Astrocyte (in vitro differentiated cells and primary cell): ENCODE measurements at places on chromosomes 2 and 18. TPM values are rescaled to one million over a fixed set of nuclear protein-coding genes. Genes with fewer than 3 reads are reported as not detected.

Gene ANKRD30B
- total RNA-seq: not detected in 2 replicates

Gene DYNAP
- total RNA-seq: not detected in 2 replicates

Gene PLGLB1
- 0.59 and 1.8 TPM in 2 replicates for total RNA-seq

Gene CNDP2
- 120 and 149 TPM in 2 replicates for total RNA-seq

Gene ANKRD30BL
- not detected in 2 replicates for total RNA-seq

Gene TCF23
- not detected in 2 replicates for total RNA-seq

Gene VIT
- not detected in 2 replicates for total RNA-seq

- no peaks in the 10 kb centered on the region for H3K27me3 ChIP-seq
- H3K36me3 ChIP-seq: no peaks in the 10 kb centered on the region
- no peak overlapping the region for H3K27ac ChIP-seq
- no peak for DNase-seq
- no peaks in the 10 kb centered on the region for H3K4me1 ChIP-seq
Measured at GRCh38 chr2:174753038-174753633, 11.1 kb downstream of the CHRNA1 start.

GRCh38 chr18:74796211-74796610, 198.5 kb downstream of the ZNF407 start:
- H3K4me3 ChIP-seq: no peak overlapping the region
- DNase-seq: no peak
- H3K27ac ChIP-seq: no peak overlapping the region
- no peaks in the 10 kb centered on the region for H3K27me3 ChIP-seq

- H3K36me3 ChIP-seq: no peaks in the 10 kb centered on the region
- no peak overlapping the region for H3K27ac ChIP-seq
- H3K27me3 ChIP-seq: no peaks in the 10 kb centered on the region
- no peak overlapping the region for H3K4me3 ChIP-seq
- no peaks in the 10 kb centered on the region for H3K4me1 ChIP-seq
Measured at GRCh38 chr2:214839464-214839863, 30.0 kb upstream of the BARD1 start.

DNA sequence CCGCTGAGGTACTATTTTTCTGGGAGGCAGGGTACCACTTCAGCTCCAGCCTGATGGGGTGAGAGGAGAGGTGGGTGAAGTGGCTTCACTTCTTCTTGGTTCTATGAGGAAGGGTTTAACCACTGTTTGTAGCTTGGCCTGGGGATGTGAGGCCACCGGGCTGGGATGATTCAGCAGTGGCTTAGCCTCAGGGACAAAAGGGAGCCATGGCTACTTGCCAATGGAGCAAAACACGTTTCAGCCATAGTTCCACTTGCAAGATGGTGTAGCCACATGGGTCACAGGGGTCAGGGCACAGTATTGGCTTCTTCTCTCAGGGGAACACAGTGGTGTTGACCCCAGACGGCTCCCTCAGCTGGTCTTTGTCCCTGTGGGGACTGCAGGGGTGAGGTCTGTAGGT, 14.9 kb downstream of the ZDBF2 start:
- DNase-seq: no peak
- no peaks in the 10 kb centered on the region for H3K4me1 ChIP-seq
- H3K27me3 ChIP-seq: no peaks in the 10 kb centered on the region
- no peaks in the 10 kb centered on the region for H3K36me3 ChIP-seq
- no peak overlapping the region for H3K4me3 ChIP-seq

DNA sequence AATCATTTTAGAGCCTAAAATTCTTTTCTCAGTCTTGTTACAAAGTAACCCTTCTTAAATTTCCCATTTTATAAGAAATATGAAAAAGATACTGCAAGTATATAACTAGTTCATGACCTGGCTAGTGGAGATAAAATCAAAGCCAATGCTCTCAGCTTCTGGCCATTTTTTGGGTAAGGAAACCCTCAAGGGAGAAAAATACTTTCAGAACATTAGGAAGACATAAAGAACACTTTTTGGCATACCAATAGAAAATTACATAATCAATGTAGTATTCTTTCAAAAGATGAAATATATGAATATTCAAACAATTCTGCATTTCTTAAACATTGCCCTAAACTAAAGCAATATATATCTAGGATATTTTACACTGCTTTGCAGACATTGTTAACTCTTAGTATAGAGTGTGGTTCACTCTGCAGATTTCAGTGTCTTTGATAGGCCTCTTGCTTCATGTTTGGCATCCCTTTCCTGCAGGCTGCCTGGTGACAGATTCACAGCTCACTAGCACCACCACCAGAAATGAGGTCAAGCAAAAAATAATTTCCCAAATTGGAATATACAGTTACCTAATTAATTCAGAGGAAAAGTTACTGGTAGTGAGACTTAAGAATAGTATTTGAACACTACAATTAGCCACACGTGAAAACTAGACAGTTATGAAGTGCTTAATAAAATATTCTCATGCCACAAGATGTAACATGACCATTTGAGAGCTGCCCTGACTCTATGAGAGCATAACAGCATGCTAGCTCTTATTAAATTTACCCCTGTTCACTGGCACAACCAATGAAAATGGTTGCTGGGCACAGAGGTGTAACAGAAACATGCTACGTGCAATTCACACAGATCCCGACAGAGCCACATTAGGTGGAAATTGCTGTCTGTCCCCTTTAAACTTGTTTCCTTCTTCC, 36.0 kb downstream of the PAIP2B start:
- no peaks in the 10 kb centered on the region for H3K4me1 ChIP-seq
- no peak overlapping the region for H3K27ac ChIP-seq
- no peak for DNase-seq
- H3K27me3 ChIP-seq: peaks cover 2% of the 10 kb centered on the region
- no peaks in the 10 kb centered on the region for H3K36me3 ChIP-seq

GRCh38 chr18:41529093-41529492, 425.9 kb upstream of the PIK3C3 start:
- H3K27ac ChIP-seq: no peak overlapping the region
- no peaks in the 10 kb centered on the region for H3K4me1 ChIP-seq
- H3K27me3 ChIP-seq: no peaks in the 10 kb centered on the region
- no peak for DNase-seq

- H3K4me1 ChIP-seq: no peaks in the 10 kb centered on the region
- no peak for DNase-seq
- no peaks in the 10 kb centered on the region for H3K27me3 ChIP-seq
- no peak overlapping the region for H3K4me3 ChIP-seq
- H3K27ac ChIP-seq: no peak overlapping the region
Measured at GRCh38 chr18:72160510-72161445, 383.4 kb downstream of the CBLN2 start.

- H3K4me1 ChIP-seq: no peaks in the 10 kb centered on the region
- no peak overlapping the region for H3K4me3 ChIP-seq
- DNase-seq: peak; percentile 47
- H3K27ac ChIP-seq: no peak overlapping the region
Measured at GRCh38 chr2:25197336-25198208, 29.2 kb upstream of the POMC start.

GRCh38 chr2:22998359-22998758, 386.6 kb upstream of the KLHL29 start:
- no peak for DNase-seq
- H3K4me3 ChIP-seq: no peak overlapping the region
- H3K4me1 ChIP-seq: no peaks in the 10 kb centered on the region

GRCh38 chr2:79638954-79639353, 126.1 kb downstream of the CTNNA2 start:
- no peaks in the 10 kb centered on the region for H3K4me1 ChIP-seq
- no peaks in the 10 kb centered on the region for H3K27me3 ChIP-seq
- H3K36me3 ChIP-seq: no peaks in the 10 kb centered on the region
- no peak for DNase-seq
- H3K4me3 ChIP-seq: no peak overlapping the region
- H3K27ac ChIP-seq: no peak overlapping the region

DNA sequence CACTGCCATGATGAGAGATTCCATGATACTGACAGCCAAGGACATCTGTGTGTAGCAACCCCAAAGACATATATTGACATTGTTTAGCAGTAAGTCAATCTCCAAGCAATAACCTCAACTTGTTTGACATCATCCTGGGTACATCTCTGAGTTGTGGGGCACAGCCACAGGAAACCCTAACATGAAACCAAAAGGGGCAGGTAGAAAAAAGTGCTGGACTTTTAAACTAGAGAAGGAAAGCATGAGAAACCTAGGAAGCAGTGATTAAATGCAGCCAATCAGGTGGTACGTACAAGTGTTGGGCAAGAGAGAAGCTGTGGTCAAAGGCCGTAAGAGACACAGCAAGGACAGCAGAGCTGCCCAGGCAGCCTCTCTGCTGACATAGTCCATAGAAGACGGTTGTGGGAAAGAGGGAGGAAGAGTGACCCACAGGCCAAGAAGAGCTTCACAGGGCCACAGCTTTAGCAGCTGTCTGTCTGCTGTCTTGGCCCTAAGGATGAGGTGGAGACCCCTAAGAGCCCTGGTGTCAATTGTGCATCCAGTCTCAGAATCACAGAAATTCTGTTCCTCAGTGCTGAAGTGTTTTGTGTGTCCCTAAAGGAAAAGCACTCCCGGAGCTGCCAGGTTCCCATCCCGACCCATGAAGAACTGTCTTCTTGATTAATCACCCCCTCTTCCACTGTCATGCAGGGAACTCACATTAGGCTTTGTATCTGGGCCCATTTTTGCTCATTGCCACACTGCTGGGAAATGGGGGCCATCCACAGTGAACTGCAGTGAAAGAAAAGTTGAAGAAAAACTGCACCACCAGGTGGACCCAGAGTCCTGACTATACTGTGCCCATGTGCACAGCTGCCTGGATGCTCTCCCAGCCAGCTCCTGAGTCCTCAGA, 25.4 kb upstream of the CHN1 start:
- peak; percentile 10 for DNase-seq
- no peak overlapping the region for H3K27ac ChIP-seq
- H3K36me3 ChIP-seq: no peaks in the 10 kb centered on the region
- no peaks in the 10 kb centered on the region for H3K27me3 ChIP-seq
- no peak overlapping the region for H3K4me3 ChIP-seq

DNA sequence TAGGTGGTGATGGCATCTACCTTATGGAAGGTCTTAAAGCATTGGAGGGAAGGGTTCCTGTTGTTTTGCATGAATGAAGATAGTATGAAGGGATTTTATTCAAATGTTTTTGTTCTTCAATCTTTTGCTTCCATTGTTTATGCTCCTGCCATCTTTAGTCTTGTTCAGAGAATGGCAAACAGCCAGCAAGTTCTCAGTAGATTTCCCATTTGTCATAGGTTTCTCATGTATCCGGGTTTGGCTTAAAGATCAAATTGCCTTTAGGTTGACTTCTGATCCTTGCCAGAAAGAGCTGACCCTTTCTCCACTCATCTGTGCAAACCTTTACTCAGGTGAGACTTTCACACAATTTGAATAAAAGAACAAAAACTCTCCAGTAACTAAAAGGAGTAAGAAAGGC, 44.2 kb upstream of the STAT4 start:
- DNase-seq: no peak
- no peak overlapping the region for H3K27ac ChIP-seq
- no peaks in the 10 kb centered on the region for H3K27me3 ChIP-seq
- no peaks in the 10 kb centered on the region for H3K4me1 ChIP-seq
- H3K4me3 ChIP-seq: no peak overlapping the region

GRCh38 chr2:142907653-142908052, 30.2 kb downstream of the KYNU start:
- no peaks in the 10 kb centered on the region for H3K4me1 ChIP-seq
- H3K27ac ChIP-seq: no peak overlapping the region
- H3K4me3 ChIP-seq: no peak overlapping the region
- no peaks in the 10 kb centered on the region for H3K36me3 ChIP-seq
- no peak for DNase-seq

DNA sequence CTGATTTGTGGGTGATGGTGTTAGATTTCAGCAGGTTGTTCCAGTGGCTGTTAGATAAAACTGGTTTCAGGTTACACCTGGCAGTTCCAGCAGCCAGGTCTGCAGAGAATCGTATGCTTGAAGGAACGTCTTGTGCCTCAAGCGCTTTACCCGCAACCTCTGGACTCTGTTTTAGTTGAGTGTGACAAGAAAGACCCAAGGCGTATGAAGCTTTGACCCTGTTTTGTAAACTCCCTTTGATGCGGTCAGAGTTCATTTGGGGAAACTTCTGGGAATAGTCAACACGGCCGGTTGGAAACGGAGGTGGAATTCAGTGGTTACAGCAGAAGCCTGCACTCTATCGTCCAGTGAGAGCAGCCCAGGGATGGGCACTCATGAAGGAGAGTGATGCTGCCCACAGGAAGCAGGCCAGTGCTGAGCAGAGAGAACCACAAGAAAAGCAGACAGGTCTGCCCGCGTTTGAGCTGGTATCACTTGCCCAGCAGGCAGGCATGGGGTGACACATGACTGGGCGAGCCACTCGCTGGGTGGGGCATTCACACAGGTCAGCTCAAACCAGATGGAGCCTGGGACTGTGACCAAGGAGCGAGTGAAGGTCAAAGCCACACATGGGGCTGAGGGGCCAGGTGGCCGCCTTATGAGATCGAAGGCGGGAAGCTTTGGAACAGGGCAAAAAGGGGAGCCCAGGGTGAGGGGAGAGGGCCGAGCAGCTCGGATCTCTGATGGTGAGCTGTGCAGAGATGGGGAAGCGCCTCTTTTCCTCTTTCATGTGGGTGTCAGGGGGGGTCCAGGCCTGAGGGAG, 99.6 kb upstream of the MBOAT2 start:
- no peaks in the 10 kb centered on the region for H3K27me3 ChIP-seq
- H3K4me1 ChIP-seq: peaks cover 17% of the 10 kb centered on the region
- DNase-seq: peak; percentile 48
- no peak overlapping the region for H3K27ac ChIP-seq

GRCh38 chr2:202760848-202761247, 110.7 kb downstream of the ICA1L start:
- no peaks in the 10 kb centered on the region for H3K36me3 ChIP-seq
- no peak overlapping the region for H3K27ac ChIP-seq
- no peak overlapping the region for H3K4me3 ChIP-seq
- H3K27me3 ChIP-seq: no peaks in the 10 kb centered on the region
- no peak for DNase-seq
- no peaks in the 10 kb centered on the region for H3K4me1 ChIP-seq

DNA sequence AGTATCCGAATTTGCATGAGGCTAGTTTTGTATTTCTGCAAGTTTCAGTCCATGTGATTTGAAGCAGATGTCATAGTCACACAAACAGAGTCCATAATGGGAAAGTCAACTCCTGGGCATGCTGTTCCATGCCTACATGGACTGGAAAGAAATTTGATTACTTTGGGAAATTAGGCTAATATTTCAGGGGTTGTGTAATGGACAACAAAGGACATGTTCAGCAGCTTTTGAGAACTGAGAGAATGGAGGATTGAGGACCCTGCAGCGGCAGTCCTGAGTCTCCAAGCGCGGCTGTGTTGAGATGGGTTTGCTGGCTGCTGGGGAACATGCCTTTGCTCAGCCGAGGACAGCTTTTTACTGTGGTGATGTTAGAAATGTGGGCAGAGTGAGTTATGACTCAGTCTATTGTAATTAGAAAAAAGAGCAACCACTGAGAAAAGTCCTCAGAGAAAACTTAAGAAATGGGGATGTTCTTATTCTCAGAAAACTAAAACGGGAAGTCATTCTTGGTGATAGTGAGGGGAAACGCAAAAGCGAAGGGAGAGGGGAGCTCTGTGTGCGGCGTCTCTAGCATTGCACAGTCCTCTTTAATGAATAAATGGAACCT, 149.2 kb downstream of the FAM210A start:
- H3K27me3 ChIP-seq: peaks cover 4% of the 10 kb centered on the region
- H3K4me1 ChIP-seq: no peaks in the 10 kb centered on the region
- no peak overlapping the region for H3K4me3 ChIP-seq
- DNase-seq: peak; percentile 60
